ENCODE measurements at places on chromosomes 3 and 15.

GRCh38 chr3:152254041-152254440 is 14.7 kb upstream of the MBNL1 start:
- no peak for DNase-seq

DNA sequence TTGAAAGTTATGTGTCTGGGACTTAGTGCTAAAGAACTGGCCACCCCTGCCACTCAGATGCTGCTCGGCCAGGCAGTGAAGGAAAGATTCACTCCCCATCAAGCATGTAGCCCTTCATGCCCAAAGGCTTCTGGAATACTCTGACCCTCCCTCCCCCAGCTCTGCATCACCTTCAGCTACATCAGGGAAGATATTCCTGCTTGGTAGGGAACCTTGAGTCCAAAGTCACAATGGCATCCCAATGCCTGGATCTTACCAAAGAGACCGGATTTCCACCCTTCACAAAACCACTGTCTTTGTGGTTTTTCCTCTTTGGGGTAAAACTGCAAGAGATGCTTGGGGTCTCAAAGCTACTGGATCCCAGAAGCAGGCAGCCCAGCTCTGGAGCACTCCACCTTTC is 18.2 kb upstream of the BCL2A1 start:
- no peak for DNase-seq

DNA sequence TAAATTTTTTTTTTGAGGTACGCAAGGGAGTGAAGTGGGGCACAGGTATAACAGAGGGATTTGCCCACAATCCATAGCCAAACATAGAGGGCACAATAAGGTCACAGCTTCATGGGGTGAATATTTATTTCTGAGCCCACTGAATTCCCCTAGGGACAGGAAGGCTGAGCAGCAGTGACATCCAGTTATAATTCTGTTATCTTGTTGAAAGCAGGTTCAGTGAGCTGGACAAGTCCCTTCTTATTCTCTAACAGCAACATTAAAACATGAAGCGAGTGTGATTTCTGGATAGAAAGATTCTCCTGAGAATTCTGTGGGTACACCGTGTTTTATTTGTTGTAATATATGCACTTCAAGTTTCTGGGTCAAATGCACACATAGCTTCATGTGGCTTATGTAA is 538.2 kb downstream of the NAALADL2 start:
- DNase-seq, result no peak

DNA sequence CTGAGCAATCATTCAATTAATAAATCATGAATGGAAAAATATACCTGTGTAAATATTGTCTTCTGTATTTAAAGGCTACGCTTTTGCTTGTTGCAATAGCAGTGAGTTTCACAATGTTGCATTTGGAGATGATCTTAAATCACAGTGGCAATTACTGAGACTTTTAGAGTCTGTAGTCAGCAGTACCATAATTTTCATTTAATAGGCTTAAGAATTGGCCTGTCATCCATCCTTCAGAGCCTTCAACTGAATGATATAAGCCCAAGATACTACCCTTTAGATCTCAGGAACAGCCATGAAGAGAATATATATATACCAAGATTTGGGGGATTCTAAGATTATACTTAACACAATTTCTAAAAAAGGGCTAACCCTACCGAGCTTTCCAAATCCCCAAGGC is 458.1 kb downstream of the GBE1 start:
- no peak for DNase-seq

- DNase-seq, result no peak
These were observed 38.4 kb downstream of the RAB11A start for GRCh38 chr15:65907661-65908060.

- DNase-seq, result no peak
These were observed 1.1 kb downstream of the ARMC8 start for GRCh38 chr3:138188013-138188730.

DNA sequence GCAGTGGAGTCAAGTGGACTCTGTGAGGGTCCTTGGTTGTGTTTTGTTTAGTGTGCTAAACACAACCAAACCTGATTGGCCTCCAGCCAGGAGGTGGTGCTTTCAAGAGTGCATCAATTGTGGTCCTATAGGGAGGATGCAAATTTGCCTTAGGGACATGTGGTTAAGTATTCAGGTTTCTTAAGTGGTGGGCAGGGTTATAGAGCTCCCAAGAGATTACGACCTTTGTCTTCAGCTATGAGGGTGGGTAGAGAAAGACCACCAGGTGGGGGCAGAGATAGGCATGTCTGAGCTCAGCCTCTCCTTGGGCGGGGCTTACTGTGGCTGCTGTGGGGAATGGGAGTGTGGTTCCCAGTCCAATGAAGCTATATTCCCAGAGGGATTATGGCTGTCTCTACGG is 186.6 kb downstream of the SQOR start:
- no peak for DNase-seq

DNA sequence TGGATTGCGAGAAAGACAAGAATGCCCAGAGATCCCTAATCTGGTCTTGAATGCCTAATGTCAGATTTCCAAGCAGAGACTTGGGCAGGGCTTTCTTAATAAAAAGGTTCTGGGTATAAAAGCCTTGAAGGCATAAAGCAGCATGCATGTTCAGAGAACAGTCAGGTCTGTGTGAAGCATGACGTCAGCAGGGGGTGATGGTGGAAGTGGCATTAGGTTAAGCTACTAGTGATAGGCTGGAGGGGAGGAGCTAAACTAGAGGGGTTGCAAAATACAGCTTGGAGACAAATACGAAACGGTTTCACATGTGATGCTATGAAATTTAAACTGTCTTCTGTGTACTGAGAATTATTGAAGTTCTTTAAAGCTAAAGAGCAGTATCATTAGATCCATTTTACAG is 125.6 kb downstream of the VPS8 start:
- DNase-seq, result no peak

- DNase-seq, result peak; percentile 72
These were observed 96.3 kb upstream of the DLG1 start for GRCh38 chr3:197394464-197395321.
